NCI-H1092 (cell line): ENCODE measurements at places on chromosomes 1 and 21.

DNA sequence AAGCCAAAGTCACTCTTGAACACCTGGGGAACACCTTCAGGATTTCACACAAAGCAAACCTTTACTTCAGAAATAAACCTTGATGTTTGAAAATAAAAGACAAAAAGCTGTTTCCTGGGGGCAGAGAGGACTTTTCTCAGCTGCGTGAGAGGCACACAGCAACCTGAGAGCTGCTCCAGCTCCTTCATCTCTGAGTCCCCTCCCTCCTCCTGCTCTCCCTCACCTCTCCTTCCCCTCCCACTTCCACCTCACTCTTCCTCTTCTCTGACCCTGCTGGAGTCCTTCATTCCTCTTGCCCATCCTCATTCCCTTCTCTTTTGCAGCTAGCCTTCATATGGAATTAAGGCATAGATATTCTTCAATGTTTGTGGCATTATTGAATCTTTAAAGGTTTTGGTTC lies 208.4 kb downstream of the OMA1 start:
- DNase-seq: no peak

DNA sequence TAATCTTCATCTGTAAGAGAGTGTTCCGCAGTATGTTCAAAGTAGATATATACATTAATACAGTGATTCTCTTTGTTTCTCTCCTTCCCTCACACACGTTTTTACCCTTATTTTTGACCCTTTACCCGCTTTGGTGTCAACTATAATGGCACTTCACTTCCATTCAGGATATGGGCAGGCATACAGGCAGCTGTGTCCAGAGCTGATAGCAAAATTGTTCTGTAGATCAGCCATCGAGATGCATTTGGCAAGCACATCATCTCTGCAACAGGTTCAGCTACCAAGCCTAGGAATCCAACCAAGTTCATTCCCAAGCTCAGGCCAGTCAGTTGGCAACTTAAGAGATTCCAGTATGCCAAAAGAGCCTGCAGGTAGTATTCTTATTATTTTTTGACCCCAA lies 74.8 kb downstream of the FNBP1L start:
- DNase-seq: no peak

DNA sequence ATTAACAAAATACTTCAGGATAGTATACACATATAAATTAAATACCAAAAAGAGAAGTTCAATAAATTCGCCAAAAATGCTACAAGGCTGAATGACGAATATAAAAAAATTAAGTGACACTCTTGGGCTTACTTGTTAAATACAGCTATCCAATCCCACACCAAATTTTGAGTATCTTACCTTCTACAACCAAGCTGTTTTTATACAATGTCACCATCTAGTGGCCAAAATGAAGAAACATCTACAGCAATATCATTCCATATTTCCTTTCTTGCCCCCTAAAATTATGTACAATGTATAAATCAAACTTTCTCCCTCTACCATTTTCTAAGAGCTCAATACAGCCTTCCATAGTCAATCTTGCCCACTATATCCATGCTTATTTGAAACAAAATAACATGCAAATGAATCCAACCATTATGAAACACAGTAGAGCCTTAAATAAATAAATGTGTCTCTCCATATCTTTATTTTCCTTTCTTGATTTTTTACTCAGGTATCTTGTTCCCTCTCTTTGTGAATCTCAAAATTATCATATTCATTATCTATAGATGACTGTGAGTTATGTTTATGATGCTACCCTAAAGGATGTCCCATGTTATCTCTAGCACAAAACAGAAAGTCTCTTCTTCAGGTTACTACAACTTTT lies 86.3 kb downstream of the ACBD6 start:
- DNase-seq: peak; percentile 55

DNA sequence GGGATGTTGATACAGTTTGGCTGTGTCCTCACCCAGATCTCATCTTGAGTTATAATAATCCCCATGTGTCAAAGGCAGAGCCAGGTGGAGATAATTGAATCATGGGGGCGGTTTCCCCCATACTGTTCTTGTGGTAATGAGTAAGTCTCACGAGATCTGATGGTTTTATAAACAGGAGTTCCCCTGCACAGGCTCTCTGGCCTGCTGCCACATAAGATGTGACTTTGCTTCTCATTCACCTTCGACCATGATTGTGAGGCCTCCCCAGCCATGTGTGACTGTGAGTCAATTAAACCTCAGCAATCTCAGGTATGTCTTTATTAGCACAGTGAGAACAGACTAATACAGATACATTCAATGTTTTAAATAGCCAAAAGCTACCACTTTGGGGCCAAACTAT lies 41.1 kb downstream of the SLC35F3 start:
- no peak for DNase-seq

GRCh38 chr1:164834641-164835040 lies 275.7 kb downstream of the PBX1 start:
- no peak for DNase-seq

DNA sequence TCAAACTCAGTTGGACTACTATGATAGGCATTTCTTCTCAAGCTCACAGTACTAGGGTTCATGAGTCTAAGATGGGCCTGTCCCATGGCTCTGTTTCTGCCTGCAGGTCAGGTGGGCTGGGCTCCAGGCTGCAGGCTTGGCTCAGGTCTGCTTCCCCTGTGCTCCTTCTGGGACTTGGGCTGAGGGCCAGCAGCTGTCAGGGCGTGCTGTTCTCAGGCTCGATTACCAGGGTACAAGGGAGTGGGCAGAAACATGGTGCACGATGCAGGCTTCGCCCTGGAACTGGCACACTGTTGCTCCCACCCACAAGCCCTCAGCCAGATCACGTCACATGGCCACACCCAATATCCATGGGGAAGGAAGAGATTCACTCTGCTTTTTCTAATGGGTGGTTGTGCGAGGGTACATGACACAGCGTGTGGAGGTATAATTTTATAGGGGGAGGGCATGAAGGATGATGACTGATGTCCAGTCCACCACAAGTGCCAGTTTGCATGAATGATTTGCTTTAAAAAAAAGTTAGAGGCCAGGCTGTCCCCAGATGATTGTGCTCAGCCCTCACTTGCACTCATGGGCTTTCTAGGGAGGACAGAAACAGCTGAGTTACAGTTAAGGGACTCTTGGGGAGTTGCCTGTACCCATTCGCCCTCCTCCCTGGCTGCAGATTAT lies 118.0 kb downstream of the ACTL8 start:
- no peak for DNase-seq

DNA sequence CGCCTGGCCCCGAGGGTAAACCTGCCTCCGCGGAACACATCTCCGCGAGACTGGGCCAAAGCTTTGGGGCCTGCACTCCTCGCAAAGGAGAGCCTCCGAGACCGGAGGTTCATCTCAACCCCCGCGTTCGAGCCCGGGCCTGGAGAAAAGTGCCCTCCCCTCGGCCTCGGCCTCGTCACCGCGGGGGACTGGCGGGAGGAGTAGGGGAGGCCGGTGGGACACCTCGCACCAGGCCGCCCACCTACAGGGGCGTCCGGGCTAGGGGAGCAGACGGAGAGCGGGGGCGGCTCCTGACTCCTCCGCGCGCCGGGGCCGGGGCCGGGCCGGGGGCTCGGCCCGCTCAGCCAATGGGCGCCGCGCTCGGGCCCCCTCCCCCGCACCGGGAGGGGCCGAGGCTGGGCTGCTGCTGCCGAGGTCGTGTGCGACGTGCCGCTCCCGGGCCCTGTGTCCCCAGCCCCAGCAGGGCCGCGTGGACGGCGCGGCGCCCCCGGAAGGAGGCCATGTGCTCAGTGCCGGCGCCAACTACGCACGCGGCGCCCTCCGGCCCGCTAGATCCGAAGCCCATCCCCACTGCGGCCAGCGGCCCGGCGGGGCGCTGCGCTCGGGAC lies 684 bp downstream of the SLC2A1 start:
- peak; percentile 46 for DNase-seq

DNA sequence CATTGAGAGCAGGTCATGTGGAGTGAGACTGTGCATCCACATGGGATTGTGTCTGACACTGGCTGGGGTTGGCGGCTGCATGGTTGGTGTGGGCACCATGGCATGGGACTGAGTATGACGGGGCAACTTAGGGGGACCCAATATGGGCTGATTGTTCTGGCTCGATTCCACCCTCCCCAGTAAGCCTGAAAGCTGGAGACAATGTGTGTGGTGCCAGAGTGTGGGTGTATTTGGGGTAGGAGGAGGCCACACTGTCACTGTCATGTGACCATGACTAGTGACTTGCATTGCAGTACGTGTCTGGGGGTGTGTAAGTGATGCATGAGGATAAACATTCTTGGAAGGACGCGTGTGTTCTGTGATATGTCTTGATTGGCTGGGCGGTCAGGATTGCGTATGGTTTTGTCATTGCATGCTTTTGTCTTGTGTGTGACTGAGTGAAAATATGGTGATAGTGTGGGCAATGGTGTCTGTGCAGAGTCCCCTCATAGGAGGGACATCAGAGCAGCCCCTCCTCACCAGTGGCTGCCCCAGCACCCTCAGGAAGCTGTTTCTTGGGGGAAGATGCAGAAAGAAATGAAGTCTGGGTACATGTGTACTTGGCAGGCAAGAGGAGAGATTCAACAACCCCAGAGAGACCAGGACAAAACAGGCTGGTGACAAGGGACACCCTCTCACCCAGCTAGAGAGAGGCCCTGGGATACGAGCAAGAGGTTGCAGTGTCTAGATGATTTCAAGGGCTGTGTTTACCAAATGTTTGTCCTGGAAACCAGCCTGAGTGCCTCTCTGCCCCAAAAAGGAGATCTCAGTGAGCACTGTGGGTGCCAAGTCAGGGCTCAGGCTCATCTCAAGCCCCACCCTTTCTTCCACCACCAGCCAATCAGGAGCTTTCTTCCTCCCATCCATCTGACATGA lies 36.3 kb downstream of the SDC3 start:
- DNase-seq: no peak
